ENCODE measurements at places on chromosomes 2 and 18.

DNA sequence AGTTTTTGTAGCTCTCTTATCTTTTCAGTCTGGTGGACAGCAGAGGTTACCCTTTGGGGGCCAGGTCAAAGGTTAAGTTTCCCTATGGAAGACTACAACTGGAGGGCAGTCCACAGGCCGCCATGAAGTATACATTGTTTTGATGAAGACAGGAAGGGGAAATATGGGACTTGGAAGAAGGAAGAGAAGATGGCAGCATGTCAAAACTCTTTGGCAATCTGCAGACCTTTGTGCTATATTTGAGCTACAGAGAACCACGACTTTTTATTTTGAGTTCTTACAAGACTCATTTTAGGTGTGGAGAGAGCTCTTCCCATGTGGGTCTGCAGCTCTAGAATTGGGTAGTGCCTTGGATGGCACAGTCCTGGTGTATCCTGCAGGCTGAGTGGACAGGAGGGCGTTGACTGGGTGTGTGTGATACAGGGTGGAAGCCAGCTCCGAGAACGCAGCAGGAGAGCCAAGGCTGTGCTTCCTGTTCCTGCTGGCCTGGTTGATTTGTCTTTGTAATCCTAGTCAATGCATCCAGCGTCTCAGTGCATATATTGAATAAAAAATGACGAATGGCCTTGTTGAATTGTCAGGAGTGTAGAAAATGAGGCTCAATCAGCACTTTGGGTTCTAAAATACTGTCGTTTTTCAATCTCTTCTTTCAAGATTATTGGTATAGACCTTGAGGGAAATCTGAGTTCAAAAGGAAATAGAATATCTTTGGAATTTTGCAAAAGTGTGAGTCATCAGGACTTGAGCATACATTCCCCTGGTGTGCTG, 11.5 kb downstream of the ITGA6 start:
- DNase-seq, result no peak

DNA sequence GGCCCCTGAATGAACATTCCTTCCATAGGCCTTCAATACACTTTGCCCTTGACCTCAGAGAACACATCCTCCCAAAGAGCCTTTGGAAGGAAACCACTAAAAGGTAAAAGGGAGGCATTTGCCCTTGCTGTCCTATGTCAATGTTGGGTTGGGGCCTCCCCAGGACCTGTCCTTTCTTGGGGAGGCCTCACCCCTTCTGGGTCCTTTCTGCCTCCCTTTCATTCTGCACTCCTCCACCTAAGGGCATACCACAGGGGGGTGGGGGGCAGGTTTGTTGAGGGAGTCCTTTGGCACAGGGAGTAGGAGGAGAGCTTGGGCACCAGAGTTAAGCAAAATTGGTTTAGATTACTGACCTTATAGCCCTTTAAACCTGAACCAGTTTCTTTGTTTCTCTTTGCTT, 32.5 kb upstream of the ATP6V1B1 start:
- no peak for DNase-seq

GRCh38 chr2:206867006-206867405, 72.3 kb upstream of the CPO start:
- no peak for DNase-seq

GRCh38 chr18:40670668-40671375, 1284.2 kb upstream of the PIK3C3 start:
- no peak for DNase-seq

GRCh38 chr2:64944484-64944883, 44.7 kb upstream of the SLC1A4 start:
- no peak for DNase-seq

- no peak for DNase-seq
These were observed 339.3 kb upstream of the TMEFF2 start for GRCh38 chr2:192534072-192534471.

DNA sequence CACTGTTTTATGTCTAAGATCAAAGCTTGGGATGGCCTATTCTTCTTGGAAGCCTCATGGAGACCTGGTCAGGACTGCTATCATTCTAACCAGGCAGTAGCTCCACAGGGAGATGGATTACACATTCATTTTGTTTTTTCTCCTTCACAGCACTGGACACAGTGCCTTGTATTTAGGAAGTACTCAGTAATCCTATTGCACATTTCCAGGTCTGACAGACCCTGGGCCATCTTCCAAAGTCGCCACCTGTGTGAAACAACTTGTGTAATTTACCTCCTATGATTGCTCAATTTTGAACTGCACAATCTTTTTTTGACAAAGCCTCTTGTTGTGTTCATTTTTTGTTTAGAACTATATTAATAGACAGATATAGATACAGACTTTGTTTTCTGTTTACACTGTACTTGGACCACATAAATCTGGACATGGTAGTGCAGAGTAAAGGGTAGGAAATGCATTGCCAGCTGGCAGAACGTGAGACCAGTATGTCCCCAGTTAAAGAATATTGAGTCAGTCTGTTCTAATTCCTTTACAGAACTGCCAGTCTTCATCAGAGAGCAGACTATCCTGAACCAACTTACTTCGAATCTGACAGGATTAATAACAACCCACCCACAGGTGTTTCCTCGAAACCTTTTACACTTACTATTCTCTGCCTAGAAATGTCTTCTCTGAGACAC, 277.8 kb upstream of the CYRIA start:
- no peak for DNase-seq

DNA sequence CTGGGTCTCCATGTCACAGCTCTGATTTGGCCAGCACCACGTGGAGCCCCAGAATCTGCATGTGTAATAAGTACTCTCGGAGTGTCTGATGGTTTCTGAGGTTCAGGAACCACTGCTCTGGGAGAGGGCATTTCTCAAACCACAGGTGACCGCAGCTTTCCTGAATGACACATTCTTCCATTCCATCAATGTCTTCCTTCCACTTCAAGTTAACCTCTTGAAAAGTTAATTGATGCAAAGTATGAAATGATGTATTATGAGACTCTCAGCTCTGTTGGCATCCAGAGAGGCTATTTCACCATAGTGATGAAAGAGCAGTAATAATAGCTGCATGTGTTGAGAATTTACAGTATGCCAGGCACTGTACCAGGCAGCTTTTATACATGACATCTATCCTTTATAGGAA, 61.3 kb upstream of the CRIM1 start:
- DNase-seq, result no peak

DNA sequence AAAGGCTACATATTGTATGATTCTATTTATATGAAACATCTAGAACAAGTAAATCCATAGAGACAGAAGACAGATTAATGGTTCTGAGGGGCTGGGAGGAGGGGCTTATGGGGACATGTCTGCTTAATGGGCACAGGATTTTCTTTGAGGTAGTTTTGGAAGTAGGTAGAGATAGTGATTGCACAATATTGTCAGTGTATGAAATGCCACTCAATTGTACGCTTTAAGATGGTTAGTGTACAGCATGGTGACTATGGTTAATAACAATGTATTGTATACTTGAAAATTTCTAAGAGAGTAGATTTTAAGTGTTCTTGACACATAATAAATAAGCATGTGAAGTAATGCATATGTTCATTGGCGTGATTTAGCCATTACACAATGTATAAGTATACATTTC, 68.4 kb downstream of the SP3 start:
- DNase-seq, result no peak

DNA sequence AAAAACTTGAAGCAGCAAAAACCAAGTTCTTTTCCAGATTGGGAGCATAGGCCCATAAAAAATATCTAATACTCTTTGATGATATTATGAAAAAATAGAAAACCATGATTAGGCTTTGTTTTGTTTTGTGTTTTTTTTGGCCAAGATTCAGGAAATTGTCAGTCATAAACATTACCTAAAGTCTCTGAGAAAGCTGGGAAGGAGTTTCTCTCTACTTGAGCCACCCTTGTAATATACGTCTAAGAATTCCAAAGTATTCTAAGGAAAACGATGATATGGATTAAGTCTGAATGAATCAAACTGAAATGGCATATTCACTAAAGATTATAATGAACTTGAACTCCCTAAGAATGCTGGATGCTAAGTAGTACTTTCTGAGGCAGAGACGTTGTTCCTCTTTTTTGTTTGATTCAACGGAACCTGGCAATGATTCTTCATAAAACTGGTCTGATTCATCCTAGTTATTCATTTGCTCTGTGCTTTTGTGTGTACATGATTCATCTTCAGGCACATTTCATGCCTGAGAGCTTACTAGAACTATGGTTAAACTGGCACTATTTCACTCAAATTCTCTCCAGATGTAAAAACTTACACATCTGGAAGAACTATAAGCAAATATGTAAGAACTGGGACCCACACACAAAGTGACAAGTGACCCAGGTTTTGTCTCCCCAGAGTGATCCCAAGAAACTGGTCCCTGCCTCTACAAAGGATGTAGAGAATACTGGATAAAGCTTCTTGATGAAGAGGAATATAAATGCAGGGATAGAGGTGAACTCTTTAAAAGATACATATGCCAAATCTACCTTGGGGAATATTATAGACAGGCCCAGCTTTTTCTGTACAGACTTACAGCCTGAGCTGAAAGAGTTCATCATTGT, 159.7 kb downstream of the DOCK10 start:
- DNase-seq, result no peak

GRCh38 chr18:9081940-9082339, 20.6 kb upstream of the NDUFV2 start:
- no peak for DNase-seq

- no peak for DNase-seq
These were observed 42.0 kb downstream of the SP140 start for GRCh38 chr2:230267556-230267955.

- no peak for DNase-seq
These were observed 45.2 kb upstream of the MGAT4A start for GRCh38 chr2:98776136-98776535.

GRCh38 chr18:35511428-35511827, 13.7 kb upstream of the INO80C start:
- DNase-seq, result no peak

- no peak for DNase-seq
These were observed 92.3 kb upstream of the PKDCC start for GRCh38 chr2:41955316-41956043.

DNA sequence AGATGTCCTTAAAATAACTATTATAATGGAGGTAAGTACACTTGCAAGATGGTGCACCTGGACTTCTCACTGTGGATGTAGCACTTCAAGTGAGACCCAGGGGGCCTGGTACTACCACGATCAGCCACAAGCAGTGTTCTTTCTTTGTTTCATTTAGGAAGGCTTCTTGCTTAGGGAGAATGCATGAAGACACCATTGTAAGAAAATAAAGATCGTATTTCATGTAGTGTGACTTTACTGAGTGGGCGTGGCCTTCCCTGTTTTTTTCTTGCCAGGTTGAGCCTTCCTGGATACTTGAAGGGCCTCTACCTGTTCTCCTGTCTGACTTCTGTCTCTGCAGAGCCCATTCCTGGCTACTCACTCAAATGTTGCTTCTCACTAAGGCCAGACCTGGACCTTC, 615.6 kb upstream of the SOX11 start:
- DNase-seq, result no peak

GRCh38 chr18:54043484-54044251, 180.8 kb downstream of the MBD2 start:
- no peak for DNase-seq

GRCh38 chr18:63160172-63160995, 159.2 kb downstream of the BCL2 start:
- DNase-seq, result no peak

DNA sequence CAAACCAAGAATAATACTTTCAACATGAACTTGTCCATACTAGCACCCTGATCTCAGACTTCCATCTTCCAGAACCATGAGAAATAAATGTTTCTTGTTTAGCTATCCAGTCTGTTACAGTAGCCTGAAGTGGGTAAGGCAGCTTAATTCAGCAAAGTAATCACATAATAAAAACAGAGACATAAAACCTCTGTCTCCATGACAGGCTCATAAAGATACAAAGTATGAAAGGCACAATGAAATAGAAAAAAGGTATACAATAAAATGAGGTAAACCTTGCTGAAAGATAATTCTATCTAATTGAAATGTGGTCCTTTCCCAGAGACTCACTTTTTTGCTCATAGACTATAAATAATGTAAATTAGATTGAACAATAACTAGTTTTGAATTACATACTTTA, 46.7 kb upstream of the WDR75 start:
- no peak for DNase-seq

DNA sequence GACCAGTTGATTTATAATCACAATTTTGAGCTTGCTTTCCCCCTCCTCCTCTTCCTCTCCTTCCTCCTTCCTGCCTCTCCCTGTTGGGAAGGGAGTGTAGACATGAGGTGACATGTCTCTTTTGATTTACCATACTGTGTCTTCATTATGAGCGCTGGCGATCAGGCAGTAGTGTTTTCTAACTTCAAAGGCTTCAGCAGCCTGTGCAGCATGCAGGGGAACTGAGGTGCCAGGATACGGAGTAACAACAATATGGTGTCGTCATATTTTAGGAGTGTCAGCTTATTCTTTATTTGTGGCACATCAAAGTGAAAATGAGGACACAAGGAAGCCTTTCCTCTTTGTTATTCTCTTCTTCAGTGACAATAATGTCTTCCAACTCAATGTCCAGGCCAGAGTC, 864.2 kb downstream of the SLC4A3 start:
- no peak for DNase-seq

DNA sequence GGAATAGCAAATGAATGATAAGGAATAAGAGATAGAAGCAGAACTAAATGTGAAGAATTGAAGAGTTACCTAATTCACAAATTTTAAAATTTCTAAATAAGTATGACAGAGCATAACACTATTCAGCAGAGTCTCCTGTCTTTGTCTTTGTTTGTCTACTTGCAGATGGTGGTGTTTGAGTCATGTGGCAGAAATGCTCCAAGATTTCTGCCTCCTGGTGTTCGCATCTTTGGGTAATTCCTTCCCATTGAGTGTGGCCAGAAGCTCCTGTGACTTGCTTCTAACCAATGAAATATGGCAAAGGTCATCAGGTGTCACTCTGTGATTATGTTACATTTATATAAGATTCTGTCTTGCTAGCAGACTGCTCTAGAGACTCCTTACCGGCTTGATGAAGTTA, 45.6 kb upstream of the GALNT3 start:
- DNase-seq, result no peak

DNA sequence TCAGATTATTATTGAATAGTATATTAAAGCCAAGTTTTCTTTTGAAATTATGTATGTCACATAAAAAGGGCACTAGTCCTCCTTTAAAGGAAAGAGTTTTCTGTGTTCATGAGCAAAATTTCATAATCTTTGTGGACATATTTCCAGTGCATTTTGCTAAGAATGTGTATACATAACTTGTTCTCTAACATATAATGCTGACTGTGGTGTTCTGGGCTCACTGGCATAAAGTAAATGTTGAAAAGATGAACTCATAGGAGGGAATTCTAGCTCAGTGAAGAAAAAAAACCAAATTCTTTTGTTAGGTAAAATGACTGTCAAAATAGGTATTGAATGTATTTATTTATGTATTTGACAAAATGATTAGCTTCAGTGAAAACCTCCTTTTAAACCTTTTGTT, 6.2 kb downstream of the KCNJ13 start:
- no peak for DNase-seq

All from stimulated activated CD8-positive, alpha-beta memory T cell treated with anti-CD3 and anti-CD28 coated beads, Interleukin-15, amount 100 ng/mL, for 1 hour (primary cell).